ENCODE measurements at places on chromosomes 2 and 18.

DNA sequence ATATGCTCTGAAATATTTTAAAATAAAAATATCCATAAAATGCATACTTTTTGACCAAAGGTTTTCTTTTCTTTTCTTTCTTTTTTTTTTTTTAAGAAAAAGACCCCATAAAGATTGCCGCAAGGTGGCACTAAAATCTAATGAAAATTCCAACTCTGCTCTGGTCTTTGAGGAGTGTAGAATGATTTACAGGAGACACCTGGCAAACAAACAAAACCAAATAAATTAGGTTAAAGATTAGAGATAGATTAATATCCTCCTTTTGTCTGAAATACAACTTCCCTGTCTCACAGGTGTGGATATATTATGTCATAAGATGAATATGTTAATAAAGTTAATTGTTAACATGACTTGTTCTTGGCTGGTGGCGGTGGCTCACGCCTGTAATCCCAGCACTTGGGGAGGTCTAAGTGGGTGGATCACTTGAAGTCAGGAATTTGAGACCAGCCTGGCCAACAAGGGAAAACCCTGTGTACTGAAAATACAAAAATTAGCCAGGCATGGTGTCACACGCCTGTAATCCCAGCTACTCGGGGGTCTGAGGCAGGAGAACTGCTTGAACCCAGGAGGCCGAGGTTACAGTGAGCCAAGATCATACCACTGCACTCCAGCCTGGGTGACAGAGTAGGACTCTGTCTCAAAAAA, 3.5 kb upstream of the RHOB start:
- peak; percentile 55 for DNase-seq

GRCh38 chr2:54559006-54559445, 102.9 kb downstream of the SPTBN1 start:
- DNase-seq: no peak

DNA sequence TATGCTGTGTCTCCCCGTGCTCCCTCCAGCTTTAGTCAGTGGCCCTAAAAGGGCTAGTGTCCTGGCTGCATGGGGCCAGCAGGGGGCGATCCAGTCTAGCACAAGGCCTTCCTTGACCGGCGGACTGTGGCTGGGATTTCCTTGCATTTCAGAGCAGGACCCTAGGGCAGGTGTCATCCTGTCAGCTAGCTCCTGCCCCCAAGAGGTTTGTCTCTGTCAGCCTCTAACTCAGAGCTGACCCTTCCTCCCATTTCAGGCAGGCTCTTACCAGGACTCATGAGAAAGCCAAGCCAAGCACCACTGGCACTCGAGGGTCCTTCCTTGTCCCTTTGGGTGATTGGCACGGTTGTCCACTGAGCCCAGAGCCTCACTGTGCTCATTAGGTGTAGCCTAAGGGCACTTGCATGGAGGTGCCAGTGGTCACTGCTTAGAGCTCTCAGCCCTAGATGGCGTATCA, 140.3 kb downstream of the RPIA start:
- no peak for DNase-seq

DNA sequence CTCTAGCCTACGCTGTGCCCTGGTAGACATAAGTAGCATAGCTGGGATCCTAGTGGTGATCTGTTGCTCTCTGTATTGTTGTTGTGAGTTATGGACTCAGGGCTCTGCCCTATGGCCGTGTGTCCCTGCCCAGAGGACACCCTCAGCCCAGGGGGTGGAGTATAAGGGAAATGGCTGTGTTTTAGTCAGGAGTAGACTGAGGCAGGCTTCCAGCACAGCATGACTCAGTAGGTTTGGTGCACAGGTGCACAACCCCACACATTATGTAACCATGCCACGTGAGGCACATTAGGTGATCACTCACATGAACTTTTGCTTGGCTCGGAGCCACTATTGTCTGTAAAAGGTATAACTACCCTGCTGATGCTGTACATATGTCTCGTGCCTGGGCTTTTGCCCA, 59.9 kb upstream of the PEX13 start:
- no peak for DNase-seq

- no peak for DNase-seq
Measured at GRCh38 chr2:118264232-118264990, 176.1 kb downstream of the INSIG2 start.

DNA sequence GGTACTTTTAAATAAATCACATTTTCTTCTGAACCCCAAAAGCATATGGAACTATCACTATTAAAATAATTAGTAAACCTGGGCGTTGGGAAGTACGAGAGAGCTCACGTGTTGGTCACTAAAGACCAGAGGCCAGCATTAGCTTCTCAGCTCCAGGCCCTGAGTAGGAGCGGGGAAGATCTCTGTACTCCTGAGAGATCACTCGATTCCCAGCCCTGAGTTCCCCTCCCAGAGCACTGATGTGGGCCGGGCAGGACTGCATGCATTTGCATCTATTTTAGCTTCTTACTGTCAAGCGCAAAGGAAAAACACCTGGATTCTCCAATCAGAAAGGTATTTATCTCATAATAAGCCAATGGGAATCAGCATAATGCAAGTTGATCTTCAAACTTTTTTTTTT, 6.2 kb downstream of the PXDN start:
- DNase-seq: no peak

GRCh38 chr18:72672364-72673184, 128.4 kb upstream of the CBLN2 start:
- DNase-seq: peak; percentile 38

DNA sequence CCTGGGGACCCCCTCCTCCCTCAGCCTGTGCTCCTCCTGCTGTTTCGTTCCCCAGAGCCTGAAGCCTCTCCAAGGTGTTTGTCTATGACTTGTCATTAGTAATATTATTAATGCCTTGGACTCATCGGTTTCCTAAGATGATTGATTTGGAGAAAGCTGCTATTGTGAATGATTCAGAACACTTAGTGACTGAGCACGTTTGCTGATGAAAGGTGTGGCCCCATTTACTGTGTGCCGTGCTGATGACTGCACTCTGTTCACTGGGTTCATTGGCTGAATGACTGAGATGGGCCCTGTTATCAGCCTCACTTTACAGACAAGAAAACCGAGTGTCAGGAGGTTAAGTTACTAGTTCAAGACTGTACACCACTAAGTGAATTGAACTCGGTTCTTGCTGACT, 111.4 kb downstream of the SPP2 start:
- DNase-seq: no peak

DNA sequence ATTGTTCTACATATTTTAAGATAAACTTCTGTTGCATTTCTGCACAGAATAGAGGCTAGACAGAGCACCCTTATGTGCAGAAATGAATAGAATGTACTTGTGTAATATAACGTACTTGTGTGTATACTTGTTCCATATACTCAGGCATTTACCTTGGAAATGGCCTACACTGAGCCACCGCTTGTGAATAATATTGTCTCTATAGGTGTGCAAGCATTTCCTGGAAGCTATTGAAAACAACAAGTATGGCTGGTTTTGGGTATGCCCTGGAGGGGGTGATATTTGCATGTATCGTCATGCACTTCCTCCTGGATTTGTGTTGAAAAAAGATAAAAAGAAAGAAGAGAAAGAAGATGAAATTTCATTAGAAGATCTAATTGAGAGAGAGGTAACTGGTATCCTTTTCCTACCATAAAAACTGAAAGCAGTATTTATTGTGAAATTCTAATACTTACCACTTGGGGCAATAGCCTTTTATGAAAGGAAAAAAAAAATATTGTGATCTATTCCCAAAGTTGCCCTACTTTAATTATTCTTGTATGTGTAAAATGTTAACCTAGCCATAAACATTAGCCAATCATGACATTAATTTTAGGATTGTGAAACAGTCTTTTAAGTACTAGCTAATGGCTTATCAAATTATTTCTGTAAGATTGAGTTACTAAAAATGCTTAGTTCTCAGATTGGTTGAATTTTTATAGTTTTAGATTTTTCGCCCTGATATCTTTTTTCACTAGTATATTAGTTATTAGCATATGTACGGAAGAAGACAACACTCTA, 18.0 kb downstream of the ZC3H15 start:
- peak; percentile 47 for DNase-seq

GRCh38 chr2:191521608-191522208, 156.2 kb upstream of the NABP1 start:
- peak; percentile 36 for DNase-seq

DNA sequence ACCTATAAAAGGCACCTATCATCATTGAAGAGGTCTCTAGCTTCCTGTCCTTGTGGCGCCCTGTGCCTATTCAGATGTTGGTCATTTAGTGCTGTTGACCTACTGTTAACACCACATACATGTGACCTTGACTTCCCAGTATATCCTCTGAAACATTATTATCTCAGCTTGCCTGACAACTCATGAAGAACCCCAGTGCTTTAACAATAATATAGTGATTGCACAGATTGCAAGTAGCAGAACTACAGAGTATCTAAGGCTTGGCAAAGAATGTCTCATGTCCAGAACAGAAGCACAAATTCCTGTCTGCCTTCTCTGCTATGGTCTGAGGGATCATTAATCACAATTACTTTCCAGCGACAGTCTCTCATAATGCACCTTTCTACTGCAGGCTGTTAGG, 165.3 kb downstream of the LCLAT1 start:
- DNase-seq: no peak

DNA sequence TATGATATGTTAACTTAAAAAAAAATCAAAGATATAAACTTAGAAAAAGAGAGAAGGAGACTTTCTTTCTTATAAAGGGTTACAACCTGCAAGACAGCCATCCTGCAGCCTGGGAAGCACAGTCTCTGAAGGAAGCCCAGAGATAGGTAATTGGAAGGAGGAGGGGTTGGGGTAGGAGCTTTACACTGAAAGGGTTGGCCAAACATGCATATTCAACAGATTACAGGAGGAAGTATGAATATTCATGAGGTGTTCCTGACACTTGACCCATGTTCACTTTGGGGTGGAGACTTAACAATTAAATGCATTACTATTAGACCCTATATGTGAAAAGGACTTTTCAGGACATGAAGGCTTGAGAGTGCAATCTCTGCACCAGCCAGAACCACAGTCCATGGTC, 71.7 kb upstream of the CDH2 start:
- DNase-seq: no peak

- DNase-seq: peak; percentile 16
Measured at GRCh38 chr2:18171191-18172139, 293.0 kb downstream of the KCNS3 start.

GRCh38 chr2:64937687-64938491, 51.3 kb upstream of the SLC1A4 start:
- no peak for DNase-seq

GRCh38 chr18:13427354-13427753, 208.8 kb downstream of the LDLRAD4 start:
- no peak for DNase-seq

DNA sequence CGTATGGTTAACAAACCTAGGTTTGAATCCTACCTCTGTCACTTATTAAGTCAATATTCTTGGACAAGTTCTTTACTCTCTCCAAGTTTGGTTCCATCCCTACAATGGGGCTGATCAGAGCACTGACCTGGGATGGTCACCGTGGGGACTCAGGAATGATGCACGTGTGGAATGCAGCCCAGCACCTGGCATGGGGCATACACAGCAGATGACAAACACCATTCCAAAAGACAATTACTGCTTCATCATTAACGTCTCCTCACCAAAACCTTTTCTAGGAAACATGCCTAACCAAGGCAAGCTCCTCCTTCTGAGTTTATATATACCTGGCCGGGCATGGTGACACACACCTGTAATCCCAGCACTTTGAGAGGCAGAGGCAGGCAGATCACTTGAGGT, 532.9 kb upstream of the ID2 start:
- DNase-seq: no peak

DNA sequence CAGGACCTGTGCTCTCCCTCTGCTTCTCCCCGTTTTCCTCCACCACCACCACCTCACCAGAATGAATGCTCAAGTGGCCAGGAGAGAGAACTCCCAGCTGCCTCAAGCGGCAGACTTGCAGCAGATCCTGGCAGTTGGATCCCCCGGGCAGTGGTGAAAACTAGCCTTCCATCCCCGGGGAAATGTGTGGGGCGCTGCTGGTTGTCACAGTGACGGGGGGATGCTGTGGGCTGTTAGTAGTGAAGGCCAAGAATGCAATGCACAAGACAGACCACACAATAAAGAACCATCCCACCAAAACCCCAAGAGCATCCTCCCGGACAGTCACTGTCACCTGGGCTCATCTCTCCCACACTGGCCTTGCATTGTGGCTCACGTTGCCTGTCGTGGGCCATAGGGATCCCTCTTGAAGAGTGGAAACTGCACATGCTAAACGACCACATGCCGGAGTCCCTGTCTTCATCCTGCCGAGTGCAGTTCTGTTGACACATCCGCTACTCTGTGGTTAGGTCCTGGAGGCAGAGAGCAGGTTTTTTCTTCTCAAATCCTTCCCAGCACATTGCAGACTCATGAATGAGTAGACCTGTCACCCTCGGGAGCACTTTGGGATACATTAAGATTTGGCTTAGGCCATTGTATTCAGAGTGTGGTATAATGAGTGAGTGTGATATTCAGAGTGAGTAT, 13.5 kb downstream of the SPATA3 start:
- DNase-seq: no peak

DNA sequence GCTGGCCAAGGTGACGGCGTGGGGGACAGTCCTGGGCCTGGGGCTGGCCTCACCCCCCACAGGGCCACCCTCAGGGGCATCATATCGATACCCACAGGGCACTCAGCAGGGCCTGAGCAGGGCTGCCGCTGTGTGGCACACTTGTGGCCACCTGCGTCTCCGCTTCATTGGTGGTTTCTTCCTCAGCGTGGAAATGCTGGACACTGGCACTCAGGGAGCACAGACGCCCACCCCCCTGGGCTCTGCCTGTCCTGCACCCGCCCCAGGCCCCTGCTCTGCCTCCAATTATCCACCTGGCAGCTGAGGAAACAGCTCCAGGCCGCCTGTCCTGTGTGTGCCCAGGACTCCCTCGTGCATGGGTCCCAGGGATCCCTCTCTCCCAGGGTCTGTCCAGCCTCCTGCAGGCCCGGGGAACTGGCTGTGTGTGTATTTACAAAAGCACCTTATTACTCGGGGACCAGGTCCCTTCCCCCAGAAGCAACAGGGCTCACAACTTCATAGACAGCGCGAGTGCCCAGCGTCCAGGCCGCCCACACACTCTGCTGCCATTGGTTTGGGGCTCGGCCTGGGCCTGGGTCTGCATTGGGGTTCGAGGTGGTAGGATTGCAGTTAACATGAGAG, 13.1 kb downstream of the CROCC2 start:
- DNase-seq: no peak

DNA sequence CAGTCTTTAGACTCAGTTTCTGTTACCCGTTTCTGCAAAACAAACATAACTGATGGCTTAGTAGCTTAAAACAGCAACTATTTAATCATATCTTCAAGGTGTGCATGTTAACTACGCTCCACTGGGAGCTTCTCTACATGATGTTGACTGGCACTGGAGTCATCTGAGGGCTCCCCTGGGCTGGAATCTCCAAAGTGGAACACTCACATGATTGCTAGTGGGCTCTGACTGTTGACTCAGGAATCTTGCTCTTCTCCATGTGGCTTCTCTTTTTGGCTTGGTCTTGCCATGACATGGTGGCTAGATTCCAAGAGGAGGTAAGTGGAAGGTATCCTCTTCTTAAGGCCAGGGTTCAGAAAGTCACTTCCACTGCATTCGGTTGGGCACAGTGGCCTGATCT, 160.8 kb downstream of the PMAIP1 start:
- DNase-seq: peak; percentile 15

- peak; percentile 9 for DNase-seq
Measured at GRCh38 chr2:98569197-98569793, 39.0 kb downstream of the COA5 start.

Measured in fibroblast of skin of back (primary cell).